ENCODE measurements at places on chromosomes 2 and 18.

- DNase-seq, result no peak
These were observed 166.5 kb downstream of the RPIA start for GRCh38 chr2:88857951-88858411.

GRCh38 chr2:198044777-198045176 is 240.4 kb downstream of the PLCL1 start:
- no peak for DNase-seq

DNA sequence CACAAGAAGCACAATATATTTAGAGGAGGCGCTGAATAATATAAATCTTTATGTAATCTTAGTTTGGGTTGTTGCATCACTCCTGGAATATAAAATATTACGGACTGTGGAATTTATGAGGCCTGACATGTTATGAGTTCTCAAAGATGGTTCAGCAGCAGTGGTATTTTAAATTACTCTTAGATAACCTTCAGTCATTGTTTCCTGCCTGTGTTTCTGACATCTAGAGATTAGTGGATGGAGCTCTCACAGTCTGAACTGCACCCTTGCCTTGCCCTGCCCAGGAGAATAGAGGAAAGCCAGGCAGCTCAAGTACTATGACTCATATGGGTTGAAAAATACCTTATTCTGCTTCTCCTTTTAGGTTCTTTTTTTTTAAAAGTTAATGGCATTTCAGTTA is 70.0 kb downstream of the ACSL3 start:
- DNase-seq, result no peak

- no peak for DNase-seq
These were observed 93.8 kb downstream of the ROCK2 start for GRCh38 chr2:11250400-11251196.

Data from G401 (cell line).